Activated CD4-positive, alpha-beta T cell treated with anti-CD3 and anti-CD28 coated beads for 36 hours (primary cell): ENCODE measurements at places on chromosomes 5 and 9. TPM values are rescaled to one million over a fixed set of nuclear protein-coding genes. Genes with fewer than 3 reads are reported as not detected.

- no peak overlapping the region for H3K27ac ChIP-seq
- no peak overlapping the region for H3K4me3 ChIP-seq
- H3K36me3 ChIP-seq: no peaks in the 10 kb centered on the region
Observed at GRCh38 chr9:120198027-120198426, 381.9 kb downstream of the CDK5RAP2 start.

The SYNPO gene
- total RNA-seq: 0.11 TPM

- H3K36me3 ChIP-seq: no peaks in the 10 kb centered on the region
- no peaks in the 10 kb centered on the region for H3K27me3 ChIP-seq
- peak overlapping the region; percentile 2 for H3K4me3 ChIP-seq
- peak overlapping the region; percentile 78 for H3K27ac ChIP-seq
Observed at GRCh38 chr9:19154135-19154612, 26.9 kb upstream of the PLIN2 start.

The MATR3 gene
- total RNA-seq: 133 TPM

DNA sequence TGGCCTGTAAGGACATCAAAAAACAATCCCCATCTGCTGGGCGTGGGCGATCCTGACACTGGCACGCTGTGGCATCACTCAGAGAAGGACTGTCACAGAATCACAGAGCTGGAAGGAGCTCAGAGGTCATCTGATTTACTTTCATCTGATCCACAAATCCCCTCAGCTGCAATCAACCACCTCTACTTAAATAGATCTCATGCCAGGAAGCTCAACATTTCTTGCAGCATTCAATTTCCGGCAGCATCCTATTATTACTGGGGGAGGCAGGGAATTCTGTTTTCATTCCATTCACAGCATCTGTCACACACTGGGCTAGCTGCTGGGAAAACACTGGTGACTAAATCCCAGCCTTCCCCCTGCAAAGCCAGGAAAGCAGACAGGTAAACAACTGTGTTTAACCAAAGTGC, 38.3 kb downstream of the RETREG1 start:
- no peaks in the 10 kb centered on the region for H3K27me3 ChIP-seq
- no peak for DNase-seq
- peaks cover 43% of the 10 kb centered on the region for H3K4me1 ChIP-seq
- H3K4me3 ChIP-seq: no peak overlapping the region

DNA sequence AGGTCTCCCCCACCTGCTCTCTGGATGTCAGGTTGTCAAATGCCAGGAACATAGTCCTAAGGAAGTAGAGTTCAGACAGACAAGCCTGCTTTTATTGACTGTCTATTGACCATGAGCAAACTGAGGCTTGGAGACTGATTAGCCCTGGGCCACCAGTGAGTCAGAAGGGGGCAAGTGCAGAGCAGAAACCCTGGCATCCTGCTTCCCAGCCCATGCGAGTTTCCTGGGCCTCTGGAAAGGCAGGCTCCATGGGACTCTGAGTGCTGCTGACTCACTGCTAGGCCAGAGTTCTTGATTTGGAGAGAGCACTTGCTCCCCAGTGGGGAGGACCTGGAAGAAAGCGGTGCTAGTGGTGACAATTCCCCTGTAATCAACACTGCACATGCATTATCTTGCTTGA, 2.8 kb upstream of the HBEGF start:
- H3K4me1 ChIP-seq: peaks cover 18% of the 10 kb centered on the region
- H3K4me3 ChIP-seq: no peak overlapping the region
- peaks cover 2% of the 10 kb centered on the region for H3K36me3 ChIP-seq
- no peak for DNase-seq
- H3K27me3 ChIP-seq: peaks cover 2% of the 10 kb centered on the region
- H3K27ac ChIP-seq: no peak overlapping the region

DNA sequence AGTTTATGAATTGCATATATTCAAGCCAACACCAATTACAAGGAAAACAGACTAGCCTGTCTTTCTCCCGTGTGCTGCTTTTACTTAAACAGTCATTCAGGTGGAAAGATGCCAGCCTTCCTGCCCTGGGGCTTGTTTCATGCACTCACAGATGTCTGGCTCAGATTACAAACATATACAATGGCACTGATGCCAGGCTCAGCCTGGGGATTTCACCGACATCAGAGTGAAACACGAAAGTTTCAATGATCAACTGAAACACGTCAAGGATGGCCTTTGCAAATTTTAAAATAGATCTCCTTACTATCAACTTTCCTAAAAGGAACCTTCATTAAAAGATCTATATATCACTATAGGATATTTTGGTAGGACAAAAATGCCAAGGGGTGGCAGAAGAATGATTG, 1576.5 kb downstream of the EFNA5 start:
- no peaks in the 10 kb centered on the region for H3K27me3 ChIP-seq
- no peak for DNase-seq
- no peaks in the 10 kb centered on the region for H3K4me1 ChIP-seq
- H3K36me3 ChIP-seq: no peaks in the 10 kb centered on the region
- H3K4me3 ChIP-seq: no peak overlapping the region

- no peak for DNase-seq
- no peak overlapping the region for H3K4me3 ChIP-seq
- H3K27me3 ChIP-seq: no peaks in the 10 kb centered on the region
- H3K27ac ChIP-seq: no peak overlapping the region
Observed at GRCh38 chr5:16549491-16550206, 67.1 kb downstream of the RETREG1 start.
